ENCODE measurements at places on chromosomes 5 and 9.

DNA sequence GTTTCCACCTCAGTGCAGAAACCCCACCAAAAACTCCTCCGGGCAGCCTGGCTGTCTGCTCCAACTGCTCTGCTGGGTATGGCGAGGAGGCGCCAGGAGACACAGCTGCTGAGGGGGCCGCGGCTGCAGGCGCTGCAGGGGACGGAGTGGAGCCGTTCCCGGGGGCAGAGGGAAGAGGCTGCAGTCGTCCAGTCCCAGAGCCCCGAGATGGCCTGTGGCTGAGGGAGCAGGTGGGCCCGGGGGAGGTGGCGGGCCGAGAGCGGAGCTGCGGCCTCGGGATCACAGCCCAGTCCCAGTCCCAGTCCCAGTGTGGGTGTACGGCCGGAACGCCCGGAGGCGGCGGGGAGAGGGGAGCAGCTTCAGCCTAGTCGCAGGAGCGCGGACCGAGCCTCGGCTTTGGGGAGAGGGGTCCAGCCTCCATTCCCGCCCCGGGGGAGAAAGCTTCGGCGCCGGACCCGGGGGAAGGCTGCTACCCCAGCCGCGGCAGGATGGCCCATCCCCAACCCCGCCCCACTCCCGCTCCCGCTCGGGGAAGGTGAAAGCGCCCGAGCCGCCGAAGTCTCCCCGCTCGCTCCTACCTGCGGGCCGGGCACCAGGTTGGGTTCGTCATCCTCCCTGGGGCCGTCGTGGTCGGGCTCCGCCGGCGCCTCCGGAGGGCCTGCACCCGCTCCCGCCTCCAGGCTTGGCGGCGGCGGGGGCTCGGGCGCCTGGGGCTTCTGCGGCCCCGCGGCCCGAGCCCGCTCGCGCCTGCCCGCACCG lies 513 bp downstream of the FAM193B start:
- DNase-seq, result no peak
- H3K36me3 ChIP-seq, result no peaks in the 10 kb centered on the region
- no peaks in the 10 kb centered on the region for H3K27me3 ChIP-seq
- peak overlapping the region; percentile 89 for H3K27ac ChIP-seq
- H3K4me1 ChIP-seq, result peaks cover 7% of the 10 kb centered on the region
- peak overlapping the region; percentile 93 for H3K4me3 ChIP-seq

DNA sequence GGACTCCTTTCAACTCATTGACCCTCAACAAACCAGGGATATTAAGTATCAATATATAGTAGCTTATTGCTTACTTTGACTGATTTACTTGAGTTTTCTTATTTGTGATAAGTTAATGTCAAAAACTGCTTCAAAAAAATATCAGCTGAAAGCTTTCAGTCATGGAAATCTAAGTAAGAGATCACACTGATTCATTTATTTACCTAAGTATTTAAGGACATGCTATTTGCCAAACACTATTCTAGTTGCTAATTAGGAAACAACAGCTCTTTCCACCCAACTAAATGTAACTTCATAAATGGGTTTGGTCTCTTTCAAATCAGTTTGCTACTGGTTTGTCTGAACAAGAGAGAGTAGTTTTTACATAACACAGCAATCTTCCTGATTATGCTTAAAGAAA lies 48.2 kb downstream of the CHD1 start:
- H3K36me3 ChIP-seq, result no peaks in the 10 kb centered on the region
- DNase-seq, result no peak
- H3K27me3 ChIP-seq, result no peaks in the 10 kb centered on the region
- no peak overlapping the region for H3K27ac ChIP-seq
- no peak overlapping the region for H3K4me3 ChIP-seq
- H3K4me1 ChIP-seq, result no peaks in the 10 kb centered on the region

GRCh38 chr5:83029912-83030311 lies 47.3 kb downstream of the TMEM167A start:
- H3K4me1 ChIP-seq, result no peaks in the 10 kb centered on the region
- no peak overlapping the region for H3K4me3 ChIP-seq
- H3K36me3 ChIP-seq, result no peaks in the 10 kb centered on the region

DNA sequence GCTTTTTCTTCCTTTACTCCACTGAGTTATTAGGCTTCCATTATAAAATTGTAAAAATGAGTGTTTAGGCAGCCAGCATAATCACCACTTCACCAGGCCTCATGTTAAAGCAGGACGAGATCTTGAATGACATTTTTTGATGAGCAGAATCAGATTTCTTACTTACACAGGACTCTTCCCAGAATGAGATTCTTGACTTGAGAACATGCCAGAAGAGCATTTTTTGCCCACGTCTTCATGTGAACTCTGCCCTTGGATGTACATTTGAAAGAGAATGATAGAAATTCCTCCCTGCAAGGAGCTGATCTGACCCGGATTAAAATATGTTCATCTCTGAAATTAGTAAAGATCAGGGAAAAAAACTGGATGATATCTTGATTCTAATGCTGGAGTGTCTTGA lies 212.1 kb upstream of the ADRA1B start:
- DNase-seq, result no peak
- no peaks in the 10 kb centered on the region for H3K27me3 ChIP-seq
- no peak overlapping the region for H3K4me3 ChIP-seq
- no peak overlapping the region for H3K27ac ChIP-seq
- H3K36me3 ChIP-seq, result no peaks in the 10 kb centered on the region

DNA sequence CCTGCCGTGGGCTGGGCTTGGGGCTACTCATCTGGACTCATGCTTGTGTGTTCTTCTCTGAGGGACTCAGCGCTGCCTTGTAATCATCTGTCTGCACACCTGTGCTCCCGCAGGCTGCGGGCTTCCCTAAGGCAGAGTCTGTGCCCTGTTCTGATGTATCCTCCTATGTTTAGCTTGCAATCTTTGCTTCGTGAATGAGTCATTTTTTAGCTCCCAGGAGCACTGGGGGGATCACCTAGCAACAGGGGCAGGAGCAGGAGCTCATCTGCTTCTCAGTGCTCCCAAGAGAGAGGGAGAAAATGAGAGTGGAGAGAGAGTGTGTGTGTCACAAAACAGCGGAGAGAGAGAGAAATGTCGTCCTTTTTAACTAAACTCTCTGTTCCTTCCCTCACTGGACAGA lies 202.4 kb upstream of the ZNF618 start:
- H3K36me3 ChIP-seq, result no peaks in the 10 kb centered on the region
- H3K27ac ChIP-seq, result no peak overlapping the region
- DNase-seq, result no peak
- H3K4me3 ChIP-seq, result no peak overlapping the region

- H3K36me3 ChIP-seq, result no peaks in the 10 kb centered on the region
- no peaks in the 10 kb centered on the region for H3K27me3 ChIP-seq
- DNase-seq, result no peak
Observed at GRCh38 chr9:136264441-136265405, 19.1 kb upstream of the QSOX2 start.

DNA sequence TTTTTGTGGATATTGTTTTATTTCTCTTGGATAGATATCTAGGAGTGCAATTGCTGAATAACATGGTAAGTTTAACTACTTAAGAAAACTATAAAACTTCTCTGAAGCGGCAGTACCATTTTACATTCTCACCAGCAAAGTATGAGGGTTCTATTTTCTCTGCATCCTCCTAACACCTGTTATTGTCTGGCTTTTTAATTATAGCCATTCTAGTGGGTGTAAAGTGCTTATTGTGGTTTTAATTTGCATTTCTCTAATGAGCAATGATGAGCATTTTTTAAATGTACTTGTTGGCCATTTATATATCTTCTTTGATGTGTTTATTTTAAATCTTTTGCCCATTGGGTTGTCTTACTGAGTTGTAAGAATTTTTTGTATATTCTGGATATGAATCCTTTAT lies 28.7 kb downstream of the SMIM32 start:
- no peak for DNase-seq
- H3K27ac ChIP-seq, result no peak overlapping the region
- no peaks in the 10 kb centered on the region for H3K4me1 ChIP-seq
- no peak overlapping the region for H3K4me3 ChIP-seq

- H3K36me3 ChIP-seq, result no peaks in the 10 kb centered on the region
- H3K27me3 ChIP-seq, result no peaks in the 10 kb centered on the region
- DNase-seq, result no peak
- H3K27ac ChIP-seq, result no peak overlapping the region
Observed at GRCh38 chr5:154311362-154311761, 120.8 kb downstream of the GALNT10 start.

- no peak for DNase-seq
- H3K27me3 ChIP-seq, result no peaks in the 10 kb centered on the region
- no peak overlapping the region for H3K27ac ChIP-seq
- H3K36me3 ChIP-seq, result no peaks in the 10 kb centered on the region
Observed at GRCh38 chr9:94665613-94666012, 26.3 kb upstream of the FBP1 start.

DNA sequence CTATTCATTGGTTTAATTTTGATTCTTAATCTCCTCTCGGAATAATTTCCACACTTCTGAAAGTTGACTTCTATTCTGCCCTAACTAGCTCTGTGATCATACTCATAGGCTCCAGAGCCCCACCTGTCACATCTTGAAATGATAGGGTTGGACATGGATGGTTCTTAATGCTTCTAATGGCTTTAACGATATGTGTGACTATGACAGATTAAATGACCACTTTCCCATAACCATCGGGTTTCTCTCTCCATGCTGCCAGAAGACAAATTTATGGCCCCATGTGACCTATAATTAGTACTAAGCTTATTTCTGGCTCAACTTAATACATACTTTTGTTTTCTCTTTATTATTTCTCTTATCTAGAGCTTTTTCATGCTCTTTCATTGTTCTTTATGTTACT lies 251.1 kb upstream of the TUT7 start:
- no peak overlapping the region for H3K4me3 ChIP-seq
- no peak for DNase-seq
- H3K36me3 ChIP-seq, result no peaks in the 10 kb centered on the region
- peaks cover 19% of the 10 kb centered on the region for H3K4me1 ChIP-seq

DNA sequence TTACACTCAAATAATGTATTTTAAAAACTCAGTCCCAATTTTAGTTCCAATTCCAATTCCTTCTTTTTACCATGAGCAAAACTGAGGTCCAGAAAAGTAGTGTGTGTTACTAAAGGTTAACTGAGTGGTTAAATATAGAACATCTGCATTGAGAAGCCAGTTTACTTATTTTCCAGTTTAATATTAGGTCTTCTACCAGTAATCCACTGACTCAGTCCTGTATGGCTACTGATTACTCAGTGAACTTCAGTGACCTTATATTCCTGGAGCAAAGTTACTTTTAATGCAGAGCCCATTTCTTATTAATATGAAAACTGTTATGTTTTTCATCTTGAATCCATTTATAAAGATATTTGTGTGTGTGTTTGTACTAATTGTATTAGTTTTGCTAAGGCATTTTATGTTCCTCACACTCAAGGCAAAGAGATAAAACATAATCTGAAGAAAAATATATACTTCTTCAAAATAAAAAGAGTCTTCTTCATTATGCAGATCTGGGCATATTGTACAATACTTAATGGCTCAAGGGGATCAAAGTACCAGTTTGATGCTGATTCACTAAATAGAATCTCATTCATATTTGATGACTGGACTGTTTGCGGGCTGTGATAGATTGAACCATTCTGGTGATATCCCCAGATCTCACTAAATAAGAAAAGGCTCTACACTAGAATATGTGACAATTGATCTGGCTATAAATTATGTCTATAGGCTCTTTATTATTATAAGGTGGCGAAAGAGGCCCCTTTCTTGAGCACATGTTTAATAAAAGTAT lies 60.8 kb downstream of the DMXL1 start:
- no peak overlapping the region for H3K4me3 ChIP-seq
- no peak overlapping the region for H3K27ac ChIP-seq
- no peak for DNase-seq
- no peaks in the 10 kb centered on the region for H3K4me1 ChIP-seq
- no peaks in the 10 kb centered on the region for H3K36me3 ChIP-seq
- no peaks in the 10 kb centered on the region for H3K27me3 ChIP-seq

DNA sequence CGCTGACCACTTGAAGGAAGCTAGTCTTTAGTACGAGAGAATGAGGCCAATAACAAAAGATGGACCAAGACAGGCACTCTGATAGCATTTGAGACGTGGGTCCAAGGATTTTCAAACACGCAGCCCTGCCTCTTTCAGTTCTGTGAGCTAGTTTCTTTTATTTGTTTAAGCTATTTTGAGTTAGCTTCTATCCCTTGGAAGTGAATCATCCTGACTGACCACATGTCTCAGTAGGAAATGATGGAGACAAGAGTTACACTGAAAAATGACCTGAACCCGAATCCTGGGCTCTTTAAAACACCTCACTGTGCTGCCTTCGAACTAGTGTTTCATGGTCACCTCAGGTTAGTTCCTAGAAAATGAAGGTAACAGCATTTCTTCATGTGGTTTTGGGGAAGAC lies 9.9 kb downstream of the TEK start:
- DNase-seq, result no peak
- no peaks in the 10 kb centered on the region for H3K36me3 ChIP-seq
- no peak overlapping the region for H3K4me3 ChIP-seq
- no peaks in the 10 kb centered on the region for H3K27me3 ChIP-seq
- no peak overlapping the region for H3K27ac ChIP-seq

DNA sequence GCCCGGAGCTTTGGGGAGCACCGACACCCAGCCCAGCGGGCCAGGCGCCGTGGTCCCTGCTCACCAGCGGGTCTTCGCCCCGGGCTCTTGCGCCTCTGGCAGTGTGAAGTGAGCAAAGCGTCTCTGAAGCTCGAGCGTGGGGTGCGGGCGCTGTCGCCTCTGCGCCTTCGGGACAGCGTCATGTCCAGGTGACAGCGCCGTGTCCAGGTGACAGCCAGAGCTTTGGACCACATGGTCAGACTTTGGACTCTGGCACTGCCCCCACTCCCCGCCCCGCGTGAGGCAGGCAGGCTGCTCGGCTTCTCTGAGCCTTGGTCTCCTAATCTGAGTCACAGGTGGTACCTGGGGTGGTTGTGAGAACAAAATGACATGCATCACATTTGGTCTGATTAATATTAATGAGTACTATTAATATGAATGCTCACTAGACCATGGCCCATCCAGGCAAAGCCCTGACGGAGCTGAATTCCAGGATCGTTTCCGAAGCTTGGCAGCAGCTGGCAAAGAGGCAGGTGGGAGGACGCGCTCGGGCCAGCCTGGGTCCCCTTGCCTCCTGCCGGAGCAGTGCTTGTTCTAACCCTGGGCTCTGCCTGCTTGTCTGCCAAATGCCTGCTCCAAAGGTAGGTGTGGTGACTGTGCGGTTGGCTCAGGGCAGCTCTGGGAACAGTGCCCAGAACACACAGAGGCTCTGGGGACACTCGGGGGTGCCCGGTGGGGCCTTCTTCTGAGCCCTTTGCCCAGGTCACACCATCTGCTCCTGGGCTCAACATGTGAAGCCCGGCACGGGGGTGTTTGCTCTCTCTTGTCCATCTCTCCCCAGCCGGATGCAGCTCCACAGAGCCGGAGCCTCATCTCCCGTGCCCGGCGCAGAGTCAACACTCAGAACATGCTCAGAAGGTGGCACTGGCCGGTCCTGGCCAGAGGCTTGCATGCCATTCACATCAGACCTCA lies 157.1 kb downstream of the OLFM1 start:
- no peaks in the 10 kb centered on the region for H3K36me3 ChIP-seq
- no peaks in the 10 kb centered on the region for H3K27me3 ChIP-seq
- no peak for DNase-seq
- no peak overlapping the region for H3K4me3 ChIP-seq
- no peak overlapping the region for H3K27ac ChIP-seq

Data from uterus (tissue), 4 donors.